CMK (cell line): ENCODE measurements at places on chromosomes 2 and 18.

GRCh38 chr2:162613839-162614238 is 224.7 kb downstream of the KCNH7 start:
- DNase-seq = no peak

- DNase-seq = no peak
Observed at GRCh38 chr2:191078165-191078867, 64.3 kb upstream of the STAT1 start.

DNA sequence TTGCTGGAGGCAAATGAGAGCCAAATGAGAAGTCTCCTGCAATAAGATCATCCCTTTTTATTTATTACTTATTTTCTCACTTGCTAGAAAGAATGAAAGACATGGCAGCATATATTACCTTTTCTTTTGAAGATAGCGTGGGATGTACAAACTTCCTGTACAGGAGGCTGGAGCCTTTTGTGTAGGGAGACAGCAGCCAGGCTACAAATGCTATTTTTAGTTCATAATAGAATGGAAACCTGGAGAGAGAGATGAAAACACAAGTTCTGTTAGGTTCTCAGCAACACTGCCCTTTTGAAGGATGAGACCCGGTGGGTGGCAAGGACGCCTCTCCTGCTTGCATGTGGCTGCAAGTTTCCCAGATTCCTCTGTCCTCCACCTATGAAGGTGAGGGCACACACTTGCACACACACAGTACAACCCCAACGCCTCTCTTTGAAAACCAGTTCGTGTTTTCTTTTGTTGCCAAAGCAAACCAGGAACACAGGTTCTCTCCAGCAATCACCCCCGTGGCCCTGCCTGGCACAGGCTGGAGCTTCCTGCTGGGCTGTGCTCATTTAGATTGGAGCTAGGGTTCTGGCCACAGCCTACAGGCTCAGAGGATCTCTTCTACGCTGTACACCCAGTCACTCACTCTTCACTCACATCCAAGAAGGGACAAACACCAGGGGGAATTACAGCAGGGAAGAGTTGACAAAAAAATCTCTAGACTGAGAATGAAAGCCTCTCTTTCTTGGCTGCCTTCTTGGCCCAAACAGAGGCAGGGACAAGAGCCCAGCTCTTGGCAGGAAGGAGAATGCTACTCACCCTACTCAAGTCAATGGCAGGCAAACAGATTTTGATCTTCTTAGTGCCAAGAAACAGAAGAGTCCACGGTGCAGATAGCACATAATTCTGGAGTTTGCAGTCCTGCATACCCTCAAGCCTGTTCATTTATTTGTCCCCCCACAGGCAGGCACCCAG is 55.6 kb downstream of the MRPL35 start:
- DNase-seq = no peak

- DNase-seq = no peak
Observed at GRCh38 chr2:239750929-239751678, 274.0 kb downstream of the NDUFA10 start.

GRCh38 chr2:109613081-109613921 is 465 bp downstream of the SEPTIN10 start:
- no peak for DNase-seq

- no peak for DNase-seq
Observed at GRCh38 chr2:59936048-59936447, 617.4 kb downstream of the BCL11A start.

DNA sequence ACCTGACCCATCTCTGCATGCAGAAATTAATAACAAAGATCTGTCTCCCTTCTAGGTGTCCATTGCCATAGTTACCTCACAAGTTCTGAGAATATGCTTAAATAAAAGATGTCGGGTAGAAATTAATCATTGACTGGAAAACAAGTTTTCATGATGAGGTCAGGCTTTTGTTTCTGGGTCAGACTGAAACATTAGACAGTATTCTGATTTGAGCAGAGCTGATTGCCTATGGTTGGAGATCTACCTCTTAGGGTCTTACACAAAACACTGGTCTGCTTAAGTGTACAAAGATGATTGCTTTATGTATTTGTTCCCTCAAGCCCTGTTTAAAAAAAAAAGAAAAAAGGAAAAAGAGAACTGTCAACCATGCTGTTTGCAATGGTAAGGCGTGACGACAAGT is 956.4 kb downstream of the CPS1 start:
- DNase-seq = no peak

DNA sequence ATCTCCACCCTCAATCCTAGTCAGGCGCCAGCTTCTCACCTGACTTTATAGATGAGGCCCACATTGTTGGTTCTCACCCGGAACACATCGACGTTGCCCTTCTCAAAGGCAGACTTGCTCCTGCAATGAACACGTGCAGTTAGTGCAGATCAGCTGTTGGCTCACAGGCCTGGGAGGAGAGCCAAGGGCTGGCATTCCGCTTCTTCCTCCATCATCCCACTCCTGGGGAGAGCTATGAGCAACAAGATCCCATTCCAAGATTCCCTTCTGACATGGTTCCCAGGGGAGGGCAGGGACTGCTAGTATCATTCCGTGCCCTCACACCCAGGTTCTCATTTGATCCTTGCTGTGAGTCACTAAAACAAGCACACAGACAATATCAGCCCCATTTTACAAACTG is 15.1 kb downstream of the LOXHD1 start:
- no peak for DNase-seq

DNA sequence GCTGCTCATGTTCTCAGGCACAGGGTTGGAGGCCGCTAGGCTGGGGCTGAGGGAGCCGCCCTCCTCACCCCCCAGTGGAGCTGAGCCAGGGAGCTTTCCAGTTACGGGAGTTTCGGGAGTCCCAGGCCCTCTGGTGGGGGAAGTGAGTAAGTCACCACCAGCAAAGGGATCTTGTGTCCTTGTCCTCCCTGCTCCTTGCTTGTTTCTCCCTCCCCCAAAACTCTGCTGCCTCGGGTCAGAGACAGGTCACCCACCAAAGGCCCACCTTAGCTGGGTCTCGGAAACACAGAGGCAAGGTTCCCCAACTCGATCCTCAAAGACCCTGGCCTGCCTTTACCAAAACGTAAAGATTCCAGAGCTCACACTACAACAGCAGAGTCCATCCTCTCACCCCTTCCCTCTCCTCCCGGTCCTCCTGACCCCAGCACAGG is 60.5 kb upstream of the POMC start:
- peak; percentile 80 for DNase-seq

- no peak for DNase-seq
Observed at GRCh38 chr2:190744041-190744440, 95.2 kb downstream of the NAB1 start.

GRCh38 chr18:76383636-76384035 is 111.4 kb downstream of the ZNF516 start:
- no peak for DNase-seq

- DNase-seq = no peak
Observed at GRCh38 chr2:225472161-225472560, 72.7 kb downstream of the NYAP2 start.

- no peak for DNase-seq
Observed at GRCh38 chr2:236687296-236687965, 117.8 kb downstream of the ACKR3 start.

GRCh38 chr2:241678784-241679540 is 7.7 kb downstream of the DTYMK start:
- no peak for DNase-seq

GRCh38 chr18:28365411-28365831 is 188.5 kb upstream of the CDH2 start:
- DNase-seq = no peak

DNA sequence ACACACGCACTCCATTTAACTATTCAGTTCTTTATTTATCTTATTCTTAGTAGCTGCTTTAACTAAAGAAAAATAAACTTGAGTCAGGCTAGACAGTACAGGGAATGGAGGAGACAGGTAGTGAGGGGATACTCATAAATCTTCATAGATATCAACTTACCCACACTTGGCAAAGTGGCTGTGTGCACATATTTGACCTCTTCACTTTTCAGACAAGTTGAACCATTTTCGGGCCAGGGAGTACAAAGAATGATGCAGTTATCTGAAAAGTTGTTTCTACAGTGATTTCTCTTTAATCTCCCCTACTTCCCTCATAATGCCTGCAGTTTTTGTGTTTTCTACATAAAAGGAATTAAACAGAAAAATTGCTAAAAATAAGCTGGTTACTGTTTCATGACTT is 307.5 kb downstream of the GULP1 start:
- DNase-seq = no peak

GRCh38 chr2:46246790-46247189 is 50.4 kb upstream of the EPAS1 start:
- DNase-seq = no peak

- DNase-seq = peak; percentile 15
Observed at GRCh38 chr2:33765122-33765521, 166.0 kb upstream of the FAM98A start.

GRCh38 chr18:68662754-68663153 is 52.2 kb downstream of the TMX3 start:
- no peak for DNase-seq

- DNase-seq = no peak
Observed at GRCh38 chr2:199431746-199432213, 26.0 kb downstream of the SATB2 start.

DNA sequence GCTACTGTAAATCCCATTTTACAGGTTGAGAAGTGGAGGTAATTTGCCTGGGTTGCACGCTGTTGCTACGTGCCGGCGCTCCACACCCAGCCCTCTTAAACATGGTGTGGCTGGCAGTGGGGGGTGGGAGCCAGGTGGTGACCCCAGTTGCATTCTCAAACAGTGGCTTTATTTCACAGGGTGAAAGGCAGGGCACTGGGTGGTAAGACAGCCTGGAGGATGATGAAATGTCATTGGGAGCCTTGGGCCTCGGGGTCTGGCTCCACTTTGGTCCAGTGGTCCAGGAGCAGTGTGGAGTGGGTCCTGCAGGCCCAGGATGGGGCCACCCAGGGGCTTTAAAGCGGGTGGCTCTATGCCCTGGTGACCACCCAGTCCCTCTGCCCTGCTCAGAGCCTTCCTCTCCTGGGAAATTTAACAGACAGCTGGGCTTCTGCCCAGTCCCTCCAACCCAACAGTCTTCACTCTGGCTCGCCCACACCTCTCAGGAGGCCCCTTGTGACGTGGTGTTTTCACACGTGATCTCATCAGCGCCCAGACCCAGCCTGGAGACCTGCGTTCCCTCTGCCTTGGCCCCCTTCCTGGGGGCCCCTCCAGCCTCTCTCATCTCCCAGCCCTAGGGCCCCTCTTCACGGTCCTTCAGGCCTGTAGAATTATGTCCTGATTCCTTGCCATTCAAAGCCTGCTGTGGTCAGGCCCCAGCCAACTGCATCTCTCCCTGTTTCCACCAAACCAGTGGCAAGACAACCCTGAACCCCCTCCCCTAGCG is 92.5 kb downstream of the INHBB start:
- DNase-seq = no peak

- DNase-seq = no peak
Observed at GRCh38 chr2:73177645-73178255, 24.6 kb upstream of the NOTO start.

GRCh38 chr2:70676301-70677035 is 91.5 kb downstream of the ADD2 start:
- DNase-seq = no peak
